ENCODE measurements at places on chromosomes 5 and 9.

- no peak for DNase-seq
Measured at GRCh38 chr9:92058723-92059444, 56.3 kb downstream of the SPTLC1 start.

DNA sequence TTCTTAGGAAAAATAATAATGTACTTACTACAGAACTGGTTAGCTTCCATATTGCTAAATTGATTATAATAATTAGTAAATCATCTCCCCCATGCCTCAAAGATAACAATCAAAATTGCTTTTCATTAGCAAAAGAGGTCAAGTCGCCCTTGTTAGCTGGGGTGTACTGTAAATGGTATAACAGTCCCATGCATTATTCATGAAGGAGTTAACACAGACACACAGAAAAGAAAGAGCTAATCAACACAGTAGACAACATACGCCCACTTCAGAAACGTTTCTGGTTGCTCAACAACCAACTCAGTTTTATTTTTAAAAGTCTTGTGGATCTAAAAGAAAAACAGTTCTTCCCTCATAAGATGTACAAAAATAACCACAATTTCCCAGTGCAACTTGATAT is 100.2 kb downstream of the MPDZ start:
- DNase-seq = no peak

GRCh38 chr9:98997604-98998003 is 53.9 kb downstream of the COL15A1 start:
- no peak for DNase-seq

DNA sequence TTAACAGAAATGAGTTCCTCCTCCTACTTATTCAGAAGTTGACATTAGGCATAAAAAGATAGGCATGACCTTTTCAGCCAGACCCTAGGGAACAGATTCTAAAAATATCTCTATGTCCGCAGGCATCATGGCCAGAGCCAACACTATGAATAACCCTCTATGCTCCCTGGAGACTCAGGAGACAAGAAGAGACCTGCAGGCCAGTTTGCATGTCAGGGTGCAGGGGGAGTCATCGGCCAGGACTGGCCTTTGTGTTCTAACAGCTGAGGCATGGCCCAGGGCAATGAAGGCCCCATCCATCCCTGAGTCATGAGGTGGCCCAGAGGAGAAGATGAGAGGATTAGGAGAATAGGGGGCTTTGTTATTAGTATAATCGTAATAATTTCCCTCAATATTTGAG is 93.8 kb downstream of the TMEM215 start:
- no peak for DNase-seq

DNA sequence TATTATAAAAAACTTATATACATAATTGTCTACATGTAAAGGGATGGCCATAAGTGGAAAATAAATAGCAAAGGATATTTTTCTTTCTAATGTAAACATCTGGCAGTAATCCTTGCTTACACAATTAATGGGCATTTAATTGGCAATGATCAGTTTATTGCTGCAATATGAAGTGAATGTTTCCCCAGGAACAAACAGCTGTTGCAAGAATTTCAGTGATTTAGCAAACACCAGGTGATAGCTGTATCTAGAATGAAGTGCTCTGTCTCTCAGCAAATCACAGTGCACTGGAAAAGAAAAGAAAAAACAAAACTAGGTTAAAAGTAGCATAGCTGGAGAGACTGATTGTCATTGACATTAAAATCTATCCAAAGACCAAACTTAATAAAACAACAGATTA is 594.5 kb upstream of the ARRDC3 start:
- no peak for DNase-seq

- DNase-seq = no peak
Measured at GRCh38 chr5:105030153-105030552, 1467.6 kb upstream of the NUDT12 start.

- no peak for DNase-seq
Measured at GRCh38 chr5:54739371-54739770, 221.8 kb downstream of the SNX18 start.

- no peak for DNase-seq
Measured at GRCh38 chr9:338602-339001, 123.9 kb downstream of the DOCK8 start.

DNA sequence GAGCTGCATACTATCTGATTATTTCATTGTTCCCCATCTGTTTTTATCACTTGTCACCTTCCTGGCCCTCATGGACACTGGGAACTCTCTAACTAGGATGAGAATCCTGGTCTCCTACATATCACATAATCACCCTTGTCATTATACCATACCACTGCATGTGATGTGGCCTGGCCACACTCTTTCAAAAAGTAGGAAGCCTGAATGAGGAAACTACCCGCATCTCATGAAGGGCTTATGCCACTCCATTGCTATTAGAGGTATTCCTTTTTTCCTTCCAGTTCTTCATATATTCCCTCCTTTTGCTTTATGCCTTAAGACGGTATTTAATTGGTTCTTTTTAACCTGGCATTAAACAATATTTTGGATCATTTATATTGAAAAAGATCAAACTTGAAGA is 1341.4 kb upstream of the NUDT12 start:
- DNase-seq = no peak

Measured in stimulated activated CD4-positive, alpha-beta T cell treated with anti-CD3 and anti-CD28 coated beads, Interleukin-4, amount 100 ng/mL, for 4 hours (primary cell).